ENCODE measurements at places on chromosomes 12 and 14.
A peak's percentile ranks its signal among the peaks of the same experiment; 100 is the strongest.

GRCh38 chr12:57616383-57617101 is 5.3 kb downstream of the ARHGEF25 start:
- no peak for ATAC-seq

DNA sequence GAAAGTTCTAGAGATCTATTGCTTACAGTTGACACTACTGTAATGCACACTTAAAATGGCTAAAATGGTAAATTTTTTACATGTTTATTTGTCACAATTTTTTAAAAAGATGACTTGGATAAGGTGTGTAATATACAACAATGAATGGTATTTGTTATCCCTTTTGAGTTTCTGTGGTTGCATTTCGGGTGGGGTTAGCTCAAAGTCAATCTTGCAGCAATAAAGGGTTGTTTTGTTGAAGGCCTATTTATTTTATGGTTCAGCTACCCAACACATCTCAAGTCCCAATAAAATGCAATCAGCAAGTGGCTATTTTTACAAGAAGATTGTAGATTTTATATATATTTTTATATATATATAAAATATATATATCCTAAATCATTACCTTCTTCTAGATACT is 22.1 kb downstream of the SNRPF start:
- no peak for ATAC-seq

DNA sequence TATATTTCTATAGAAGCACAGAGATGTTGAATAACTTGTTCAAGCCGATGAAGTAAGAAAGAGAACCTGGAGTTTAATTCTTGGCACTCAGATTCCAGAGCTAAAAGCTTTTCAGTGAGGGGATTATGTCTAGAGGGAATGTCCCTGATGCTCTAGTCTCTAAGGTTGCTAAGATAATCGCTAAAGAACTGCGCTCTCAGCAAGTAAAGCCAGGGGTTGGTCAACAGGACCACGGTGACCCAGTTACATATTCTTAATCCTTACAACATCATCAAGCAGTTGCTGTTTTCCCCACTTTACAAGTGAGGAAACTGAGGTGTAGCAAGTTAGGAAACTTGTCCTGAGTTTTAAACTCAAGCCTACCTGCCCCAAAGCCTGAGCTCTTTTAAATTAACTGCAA is 110.8 kb downstream of the DAD1 start:
- ATAC-seq, result no peak

- ATAC-seq, result no peak
Observed at GRCh38 chr14:50379563-50379962, 17.1 kb downstream of the CDKL1 start.

DNA sequence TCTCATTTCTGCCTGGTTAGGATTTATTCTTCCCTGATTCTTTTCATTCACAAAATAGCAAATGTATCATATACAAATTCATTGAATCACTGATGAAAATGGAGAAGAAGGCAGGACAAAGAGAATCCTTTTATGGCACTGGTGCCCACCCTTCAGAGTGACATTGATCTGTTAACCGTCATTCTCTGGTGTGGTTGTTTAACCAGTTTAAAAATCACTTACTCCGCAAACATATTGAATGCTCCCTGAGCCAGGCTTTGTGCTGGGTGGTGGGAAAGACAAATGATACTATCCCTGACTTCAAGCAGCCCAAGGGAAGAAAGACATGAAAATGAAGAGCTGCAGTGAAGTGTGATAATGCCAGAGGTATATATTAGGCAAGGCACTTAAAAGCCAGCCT is 187.5 kb upstream of the SLC38A2 start:
- ATAC-seq, result no peak

GRCh38 chr14:73245480-73246325 is 8.4 kb downstream of the PAPLN start:
- ATAC-seq, result peak; percentile 80

DNA sequence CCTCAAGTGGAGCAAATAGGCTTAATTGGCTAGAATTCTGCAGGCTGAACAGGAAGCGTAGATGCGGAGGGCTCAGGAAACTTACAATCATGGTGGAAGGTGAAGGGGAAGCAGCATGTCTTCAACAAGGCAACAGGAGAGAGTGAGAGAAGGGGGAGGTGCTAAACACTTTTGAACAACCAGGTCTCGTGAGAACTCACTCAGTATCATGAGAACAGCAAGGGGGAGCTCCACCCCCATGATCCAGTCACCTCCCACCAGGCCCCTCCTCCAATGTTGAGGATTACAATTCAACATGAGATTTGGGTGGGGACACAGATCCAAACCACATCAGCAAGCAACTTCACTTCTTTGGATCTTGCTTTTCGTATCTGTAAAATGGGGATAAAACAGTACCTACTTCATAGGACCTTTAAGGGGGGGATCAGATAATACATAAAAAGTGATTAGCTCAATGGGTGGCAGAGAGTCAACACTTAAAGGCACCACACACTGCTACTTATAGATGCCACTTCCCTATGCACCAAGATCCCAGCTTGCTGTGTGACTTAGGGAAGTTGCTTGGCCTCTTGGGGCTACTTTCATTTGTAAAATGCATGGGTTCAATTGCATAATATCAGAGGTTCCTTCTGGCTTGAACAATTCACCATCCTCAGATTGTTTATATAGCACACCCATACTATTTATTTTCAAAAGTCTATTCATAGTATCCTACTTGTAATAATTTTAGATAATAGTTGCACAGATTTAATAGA is 184.8 kb upstream of the RPH3A start:
- ATAC-seq, result no peak

GRCh38 chr12:63706336-63706735 is 38.0 kb upstream of the DPY19L2 start:
- no peak for ATAC-seq

- no peak for ATAC-seq
Observed at GRCh38 chr12:14834509-14834908, 8.8 kb downstream of the ART4 start.

DNA sequence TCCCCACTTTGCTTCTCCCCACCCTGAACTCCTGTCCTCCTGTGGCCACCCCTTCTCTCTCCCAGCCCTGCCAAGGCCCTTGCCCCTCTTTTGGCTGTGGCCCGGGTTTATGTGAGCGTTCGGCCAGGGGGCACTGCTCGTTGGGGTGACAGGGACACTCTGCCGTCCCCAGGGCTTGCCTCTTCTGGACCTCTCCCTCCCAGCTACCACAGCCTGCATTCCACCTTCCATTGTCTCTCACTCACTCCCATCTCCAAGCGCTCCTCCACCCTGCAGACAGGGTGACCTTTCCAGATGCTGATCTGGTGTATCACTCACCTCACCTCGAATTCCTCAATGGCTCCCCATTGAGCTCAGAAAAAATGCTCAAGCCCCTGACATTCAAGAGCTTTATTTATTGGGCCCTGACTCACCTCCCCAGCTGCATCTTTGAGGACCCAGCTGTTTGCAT is 1.4 kb downstream of the SERPINA9 start:
- no peak for ATAC-seq

DNA sequence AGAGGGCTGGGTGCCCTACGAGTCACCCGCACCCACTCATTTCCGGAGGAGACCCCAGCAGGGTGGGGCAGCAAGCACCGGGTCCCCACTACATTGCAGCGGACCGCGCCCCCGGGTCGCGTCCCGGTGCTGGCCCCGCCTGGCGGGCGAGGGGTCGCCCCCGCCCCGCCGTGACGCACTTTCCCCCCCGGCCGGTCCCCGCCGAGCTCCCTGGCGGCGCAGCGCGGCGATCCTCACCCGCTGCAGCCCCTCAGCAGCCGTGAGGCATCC is 106.1 kb downstream of the PRICKLE1 start:
- ATAC-seq, result peak; percentile 63

- ATAC-seq, result no peak
Observed at GRCh38 chr14:54685286-54685845, 118.4 kb downstream of the SAMD4A start.

DNA sequence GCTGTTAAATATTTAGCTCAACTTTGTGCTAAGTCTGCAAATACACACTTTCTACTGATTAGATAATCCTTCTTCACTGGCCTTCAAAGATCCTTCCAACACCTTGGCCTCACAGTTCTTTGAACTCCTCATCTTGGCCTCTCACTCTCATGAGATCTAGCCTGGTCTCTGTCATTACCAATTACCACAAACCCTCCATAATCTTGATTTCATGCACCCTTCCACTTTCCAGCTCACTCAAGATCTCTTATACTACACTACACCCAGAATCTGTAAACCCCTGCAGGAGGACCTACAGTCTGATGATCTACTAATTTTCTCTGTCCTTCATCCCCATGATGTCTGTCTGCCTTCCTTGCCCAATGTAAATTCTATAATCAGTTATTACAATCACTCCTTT is 71.1 kb downstream of the DUSP16 start:
- no peak for ATAC-seq

DNA sequence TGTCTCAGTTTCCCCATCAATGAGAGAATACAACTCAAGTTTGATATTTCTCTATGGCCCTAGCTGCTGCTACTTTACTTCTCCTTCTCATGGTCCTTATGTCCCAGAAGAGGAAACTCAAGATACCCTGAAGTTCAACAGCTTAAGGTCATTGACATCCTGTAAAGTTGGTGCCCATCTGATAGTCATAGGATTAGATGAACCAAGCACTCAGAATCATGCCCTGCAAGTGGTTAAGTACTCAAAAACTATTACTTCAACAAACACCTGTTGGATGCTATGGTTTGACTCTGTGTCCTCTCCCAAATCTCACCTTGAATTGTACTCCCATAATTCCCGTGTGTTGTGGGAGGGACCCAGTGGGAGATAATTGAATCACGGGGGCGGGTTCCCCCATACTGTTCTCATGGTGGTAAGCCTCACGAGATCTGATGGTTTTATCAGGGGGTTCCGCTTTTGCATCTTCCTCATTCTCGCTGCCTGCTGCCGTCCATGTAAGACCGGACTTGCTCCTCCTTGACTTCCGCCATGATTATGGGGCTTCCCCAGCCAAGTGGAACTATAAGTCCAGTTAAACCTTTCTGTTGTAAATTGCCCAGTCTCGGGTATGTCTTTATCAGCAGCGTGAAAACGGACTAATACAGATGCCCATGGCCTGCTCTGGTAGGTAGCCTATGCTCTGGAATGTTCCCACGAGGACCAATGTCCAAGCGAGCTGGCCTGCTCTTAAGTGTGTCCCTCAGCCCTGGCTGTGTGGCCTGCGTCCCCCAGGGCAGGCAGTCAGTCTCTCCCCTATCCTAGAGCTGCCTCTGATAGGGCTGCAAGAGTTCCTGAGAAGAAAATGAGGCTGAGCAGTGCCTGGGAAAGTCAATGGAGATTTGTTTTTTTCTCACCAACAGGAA is 18.1 kb downstream of the CAMKK2 start:
- no peak for ATAC-seq

GRCh38 chr12:42056130-42056529 is 88.5 kb downstream of the GXYLT1 start:
- peak; percentile 95 for ATAC-seq

DNA sequence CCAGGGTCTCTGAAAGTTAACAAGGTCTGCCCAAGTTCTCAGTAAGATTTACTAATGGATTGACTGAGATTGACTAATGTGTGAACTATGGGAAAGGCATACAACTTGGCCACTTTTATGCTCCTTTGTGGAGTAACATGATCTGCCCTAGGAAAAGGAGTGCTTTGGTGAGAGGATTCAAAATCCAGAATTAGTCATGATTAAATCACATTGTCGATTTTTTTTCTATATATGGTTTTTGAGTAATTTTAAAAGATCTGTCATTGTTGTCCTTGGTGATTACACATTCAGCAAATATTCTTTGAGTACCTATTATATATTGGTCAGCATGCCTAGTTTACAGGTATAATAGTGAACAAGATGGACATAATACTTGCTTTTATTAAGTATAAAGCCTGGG is 147.7 kb upstream of the SYT10 start:
- ATAC-seq, result no peak

- ATAC-seq, result no peak
Observed at GRCh38 chr14:92549105-92549858, 35.7 kb downstream of the RIN3 start.

- ATAC-seq, result peak; percentile 44
Observed at GRCh38 chr12:108826807-108827721, 30.3 kb downstream of the SSH1 start.

DNA sequence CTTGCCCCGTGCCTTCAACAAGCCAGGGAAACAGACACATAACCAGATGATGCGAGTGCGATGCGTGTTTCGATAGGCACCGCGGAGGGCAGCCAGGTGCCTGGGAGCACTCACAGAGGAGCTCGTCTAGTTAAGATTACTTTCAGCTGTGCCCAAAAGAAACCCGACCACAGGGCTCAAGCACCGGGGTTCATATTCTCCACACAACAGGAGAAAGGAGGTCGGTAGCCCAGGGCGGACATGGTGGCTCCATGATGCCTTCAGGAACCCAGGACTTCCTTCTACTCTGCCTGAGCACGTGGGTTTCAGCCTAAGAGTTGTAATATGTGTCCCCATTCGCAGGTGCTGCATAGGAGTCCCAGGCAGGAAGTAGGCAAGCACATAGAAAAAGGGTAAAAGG is 53.7 kb upstream of the DDX11 start:
- ATAC-seq, result no peak

GRCh38 chr12:55830601-55831446 is 1.4 kb upstream of the DNAJC14 start:
- ATAC-seq, result no peak
